ENCODE measurements at places on chromosomes 5 and 9. TPM values are rescaled to one million over a fixed set of nuclear protein-coding genes. Genes with fewer than 3 reads are reported as not detected.

CAMLG gene
- total RNA-seq: 12.6 TPM

BARHL1 gene
- not detected for total RNA-seq

ORM2 gene
- 0.64 TPM for total RNA-seq

MEF2C gene
- 138 TPM for total RNA-seq

ROPN1L gene
- not detected for total RNA-seq

DNA sequence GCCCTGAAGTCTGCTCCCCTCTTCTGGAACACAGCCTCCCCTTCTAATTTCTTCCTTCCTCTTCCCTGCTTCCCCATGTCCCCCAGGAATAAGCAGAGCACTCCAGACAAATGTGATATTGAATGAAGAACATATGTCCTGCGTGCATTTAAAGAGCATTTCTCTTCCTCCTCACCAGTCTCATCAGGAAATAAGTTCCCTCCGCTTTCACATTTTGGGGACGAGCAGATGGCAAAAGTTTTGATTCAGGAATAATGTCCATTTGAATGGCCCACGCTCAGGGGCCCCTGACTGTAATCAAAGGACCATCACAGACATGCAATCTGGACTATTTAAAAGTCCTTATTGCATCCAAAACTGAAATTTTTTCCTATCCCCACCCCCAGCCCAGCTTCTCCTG is 316.1 kb downstream of the CDK5RAP2 start:
- no peak for DNase-seq

- DNase-seq: no peak
Observed at GRCh38 chr5:125719681-125720347, 703.4 kb upstream of the GRAMD2B start.

- DNase-seq: no peak
Observed at GRCh38 chr5:72519111-72519510, 11.9 kb upstream of the ZNF366 start.

DNA sequence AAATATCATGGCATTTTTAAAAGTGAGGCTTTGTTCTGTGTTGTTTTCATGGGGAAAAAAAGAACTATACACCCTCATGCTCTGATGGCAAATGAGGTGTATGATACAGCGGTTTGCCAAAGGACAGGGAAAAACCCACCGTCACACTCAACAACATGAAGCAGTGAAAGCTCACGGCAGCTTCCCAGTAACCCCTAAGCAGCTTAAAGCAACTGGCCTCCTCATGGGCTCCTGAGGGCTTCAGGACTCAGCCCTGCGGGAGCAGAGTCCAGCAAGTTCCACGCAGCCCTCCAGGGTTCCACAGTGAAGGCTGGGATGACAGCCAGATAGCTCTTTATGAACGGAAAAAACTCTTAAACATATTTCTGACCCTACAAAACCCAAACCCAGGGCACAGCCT is 12.9 kb downstream of the BARHL1 start:
- no peak for DNase-seq

All from ascending aorta (tissue), 2 donors.